Activated CD4-positive, alpha-beta T cell treated with anti-CD3 and anti-CD28 coated beads, Interleukin-2, amount 50 U/mL, for 48 hours (primary cell): ENCODE measurements at places on chromosomes 11 and 22.

- DNase-seq: no peak
These were observed 657.8 kb upstream of the B3GAT1 start for GRCh38 chr11:135069890-135070289.

DNA sequence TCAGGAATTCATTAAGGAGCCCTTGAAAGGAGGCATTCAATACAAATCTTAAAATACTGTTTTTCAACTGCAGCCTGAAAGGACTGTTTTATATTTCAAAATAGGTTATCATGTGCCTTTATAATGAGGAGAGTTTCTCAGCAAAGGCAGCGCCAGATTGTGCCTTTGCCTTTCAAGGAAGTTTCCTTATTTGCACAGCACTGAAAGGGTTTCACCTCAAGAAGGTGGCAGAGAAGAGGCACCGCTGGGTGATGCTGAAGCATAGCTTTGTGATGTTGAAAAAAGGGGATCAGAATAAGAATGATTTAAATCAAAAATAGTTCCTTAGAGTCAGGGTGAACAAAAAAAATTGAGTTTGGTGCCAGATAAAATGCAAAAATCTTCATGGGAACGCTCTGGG, 601.0 kb upstream of the KIRREL3 start:
- DNase-seq: no peak

GRCh38 chr22:36184433-36185025, 17.1 kb downstream of the APOL4 start:
- DNase-seq: no peak

DNA sequence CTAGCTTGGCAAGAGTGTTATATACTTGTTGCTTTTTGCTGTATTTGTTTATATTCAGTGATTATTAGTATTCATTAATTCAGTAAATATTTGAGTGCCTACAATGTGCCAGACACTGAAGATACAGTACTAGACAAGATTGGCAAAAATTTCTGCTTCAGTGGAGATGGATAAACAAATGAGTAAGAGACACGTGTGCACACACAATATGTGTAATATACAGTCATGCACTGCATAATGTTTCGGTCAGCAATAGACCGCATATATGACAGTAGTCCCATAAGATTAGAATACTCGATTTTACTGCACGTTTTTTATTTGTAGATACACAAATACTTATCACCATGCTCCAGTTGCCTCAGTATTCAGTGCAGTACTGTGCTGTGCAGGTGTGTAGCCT, 104.9 kb upstream of the GAL start:
- no peak for DNase-seq

DNA sequence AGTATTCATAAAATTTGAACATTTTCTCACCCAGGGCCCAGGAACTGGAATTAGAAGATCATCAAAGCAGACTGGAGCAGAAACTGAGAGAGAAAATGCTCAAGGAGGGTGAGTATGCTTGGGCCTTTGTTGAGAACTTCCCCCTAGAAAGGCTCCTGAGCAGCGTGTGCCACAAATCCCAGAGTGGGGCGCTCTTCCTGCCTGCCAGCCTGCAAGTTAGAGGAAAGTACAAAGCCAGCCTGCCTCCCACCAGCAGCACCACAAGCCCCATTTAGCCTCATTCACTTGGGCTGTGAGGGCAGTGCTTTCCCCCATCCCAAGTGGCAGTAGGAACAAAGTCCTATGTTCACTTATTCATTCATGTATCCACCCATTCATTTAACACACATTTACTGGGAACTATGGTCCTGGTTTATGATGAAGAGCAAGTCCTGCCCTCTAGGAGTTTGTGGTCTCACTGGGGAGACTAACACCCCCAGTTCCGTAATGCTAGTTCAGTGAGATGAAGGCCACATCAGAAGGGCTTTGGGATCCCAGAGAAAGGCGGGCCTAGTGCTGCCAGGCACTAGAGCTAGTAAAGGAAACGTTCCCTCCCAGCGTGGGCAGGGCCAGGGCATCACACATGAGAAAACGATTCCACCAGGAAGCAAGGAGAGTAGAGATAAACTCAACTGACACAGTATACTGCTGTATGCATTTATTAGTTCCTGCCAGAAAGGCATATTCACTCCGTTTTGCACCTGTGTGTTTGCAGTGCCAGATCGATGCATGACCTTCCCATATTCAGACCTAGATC, 22.4 kb upstream of the PARVA start:
- no peak for DNase-seq

- DNase-seq: no peak
These were observed 713.9 kb downstream of the ETS1 start for GRCh38 chr11:127873478-127873877.

DNA sequence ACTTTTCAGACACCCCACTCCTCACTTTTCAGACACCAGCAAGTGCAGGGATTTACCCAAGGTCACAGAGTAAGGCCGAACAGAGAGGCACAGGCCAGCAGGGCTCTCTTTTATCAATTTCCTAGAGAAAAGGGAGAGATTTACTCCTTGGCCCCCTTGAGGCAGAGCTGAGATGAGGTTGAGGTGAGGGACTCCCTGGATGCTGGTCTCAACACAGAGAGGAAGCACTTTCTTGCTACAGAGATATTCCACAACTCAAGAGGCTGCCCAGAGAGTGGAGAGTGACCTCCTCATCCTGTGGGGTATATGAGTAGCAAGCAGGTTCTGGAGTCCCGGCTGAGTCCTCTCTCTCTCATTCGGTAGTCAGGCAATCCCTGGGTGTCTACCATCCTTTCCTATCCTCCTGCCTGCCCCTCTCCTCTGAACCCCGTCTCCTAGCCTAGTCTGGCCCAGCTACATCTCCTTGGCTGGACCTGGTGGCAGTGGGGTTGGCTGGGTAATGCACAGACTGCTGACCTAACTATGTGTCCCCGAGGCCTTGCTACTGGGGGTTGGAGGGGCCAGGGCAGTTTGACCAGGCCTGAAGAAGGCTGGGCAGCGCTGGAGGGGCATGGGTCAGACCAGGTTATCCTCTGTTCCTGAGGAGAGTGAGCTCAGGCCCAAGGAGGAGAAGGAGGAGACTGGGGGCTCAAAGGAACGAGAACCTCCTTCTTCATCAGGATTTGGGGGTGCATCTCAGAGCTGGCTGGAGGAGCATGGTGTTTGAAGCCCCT, 1.8 kb upstream of the ARHGEF17 start:
- DNase-seq: no peak

DNA sequence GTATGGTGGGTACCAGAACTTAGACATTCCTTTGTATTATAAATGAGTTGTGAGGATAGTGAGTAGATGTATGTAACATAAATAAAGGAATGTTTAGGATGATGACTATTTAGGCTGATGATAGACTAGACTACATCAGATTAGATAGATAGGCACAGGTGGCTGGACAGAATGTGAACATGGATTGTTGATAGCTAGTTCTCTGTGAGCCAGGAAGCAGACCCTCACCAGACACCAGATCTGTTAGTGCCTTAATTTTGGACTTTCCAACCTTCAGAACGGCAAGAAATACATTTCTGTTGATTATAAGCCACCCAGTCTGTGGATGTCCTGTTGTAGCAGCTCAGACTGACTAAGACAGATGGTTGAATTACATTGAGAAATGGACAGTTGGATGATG, 99.4 kb downstream of the SWAP70 start:
- no peak for DNase-seq

DNA sequence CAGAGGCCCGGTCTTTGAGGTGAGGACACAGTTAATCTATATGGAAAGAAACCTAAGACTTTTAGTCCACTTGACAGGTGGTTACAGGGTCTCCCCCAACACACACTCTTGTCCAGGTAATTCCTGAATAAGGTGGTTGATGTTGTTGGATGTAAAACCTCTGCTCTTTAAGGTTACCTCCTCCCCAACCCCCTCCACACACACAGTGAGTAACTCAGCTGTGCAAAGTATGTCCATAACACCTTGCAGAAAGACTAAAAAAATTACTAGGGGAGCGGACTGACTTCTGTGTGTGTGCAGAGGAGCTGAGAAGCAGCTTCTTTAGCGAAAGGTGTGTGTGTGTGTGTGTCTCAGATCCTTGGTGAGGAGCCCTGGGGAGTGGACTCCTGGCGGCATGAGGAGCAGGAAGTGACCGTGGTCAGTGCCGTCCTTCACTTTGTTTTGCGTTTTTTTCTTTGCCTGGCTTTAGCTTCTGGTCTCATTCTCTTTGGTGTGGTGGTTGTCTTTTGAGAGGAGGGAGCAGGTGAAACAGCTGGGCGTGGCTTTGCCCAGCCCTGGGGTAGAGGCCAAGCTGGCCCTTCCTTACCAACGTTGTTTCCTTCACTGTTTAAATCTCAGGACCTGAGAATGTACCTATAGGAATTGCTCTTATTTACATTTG, 1.7 kb downstream of the ZBED4 start:
- DNase-seq: no peak

- DNase-seq: no peak
These were observed 9.0 kb upstream of the USP28 start for GRCh38 chr11:113884361-113884836.

DNA sequence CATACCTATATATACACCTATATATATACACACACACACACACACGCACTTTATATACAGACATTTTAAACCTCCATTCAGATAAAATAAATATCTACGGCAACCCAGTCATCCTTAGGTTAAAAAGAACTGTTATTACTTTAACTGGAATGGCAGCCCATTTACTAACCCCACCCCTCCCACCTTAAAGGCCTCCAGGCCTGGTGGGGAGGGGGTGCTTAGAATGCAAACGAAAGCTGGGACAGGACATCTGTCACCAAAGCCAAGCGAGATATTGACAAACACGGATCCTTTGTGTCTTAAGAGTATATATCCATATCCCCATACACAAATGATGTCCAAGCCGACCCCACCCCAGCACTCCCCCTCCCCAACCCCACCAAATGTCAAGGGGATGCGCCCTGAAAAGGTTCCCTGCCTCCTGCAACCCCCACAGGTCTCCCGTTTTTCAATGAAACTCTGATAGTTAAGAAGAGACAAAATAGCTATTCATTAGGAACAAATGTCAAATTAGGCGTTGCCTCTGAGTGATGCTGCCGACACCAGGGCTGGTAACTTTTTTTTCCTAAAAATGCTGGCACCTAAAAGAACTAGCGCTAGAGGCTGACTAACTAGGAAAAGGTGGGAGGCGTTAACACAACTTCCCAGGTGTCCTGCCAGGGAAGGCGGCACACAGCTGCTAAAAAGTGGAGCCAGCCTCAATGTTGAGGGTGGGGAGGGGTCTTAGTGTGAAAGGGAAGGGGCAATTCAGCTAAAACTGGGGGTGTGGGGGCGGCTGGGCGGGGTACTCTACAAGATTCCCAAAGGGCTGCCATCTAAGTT, 5.6 kb downstream of the MN1 start:
- no peak for DNase-seq

- peak; percentile 79 for DNase-seq
These were observed 10.4 kb upstream of the AHNAK start for GRCh38 chr11:62556875-62557631.

DNA sequence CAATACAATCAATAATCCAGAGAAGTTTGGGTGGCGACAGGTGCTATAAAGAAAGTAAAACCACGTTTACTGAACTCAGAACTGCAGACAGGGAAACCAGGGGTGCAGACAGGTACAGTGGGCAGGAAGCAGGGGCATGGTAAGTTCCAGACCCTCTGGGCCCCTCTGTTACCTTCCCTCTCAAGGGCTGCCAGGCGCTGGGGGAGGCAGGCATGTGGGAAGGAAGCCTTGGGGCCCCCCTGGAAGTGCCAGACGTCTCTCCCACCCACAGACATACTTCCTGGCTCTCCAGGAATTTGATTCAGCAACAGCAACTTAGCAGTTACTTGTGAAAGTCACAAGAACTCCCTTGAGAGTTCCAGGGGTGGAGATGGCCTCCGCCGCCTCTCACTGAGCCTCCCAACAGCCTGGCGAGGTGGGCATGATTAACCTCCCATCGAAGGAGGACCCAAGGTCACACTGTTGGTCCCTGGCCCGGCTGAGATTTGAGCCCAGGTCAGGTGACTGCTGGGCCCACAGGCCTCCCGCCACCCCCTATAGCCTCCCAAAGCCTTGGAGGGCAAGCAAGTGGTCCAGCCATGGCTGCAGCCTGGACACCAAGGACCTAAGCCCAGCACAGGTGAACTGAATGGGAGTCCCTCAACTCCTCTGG, 14.1 kb upstream of the TSKU start:
- no peak for DNase-seq

DNA sequence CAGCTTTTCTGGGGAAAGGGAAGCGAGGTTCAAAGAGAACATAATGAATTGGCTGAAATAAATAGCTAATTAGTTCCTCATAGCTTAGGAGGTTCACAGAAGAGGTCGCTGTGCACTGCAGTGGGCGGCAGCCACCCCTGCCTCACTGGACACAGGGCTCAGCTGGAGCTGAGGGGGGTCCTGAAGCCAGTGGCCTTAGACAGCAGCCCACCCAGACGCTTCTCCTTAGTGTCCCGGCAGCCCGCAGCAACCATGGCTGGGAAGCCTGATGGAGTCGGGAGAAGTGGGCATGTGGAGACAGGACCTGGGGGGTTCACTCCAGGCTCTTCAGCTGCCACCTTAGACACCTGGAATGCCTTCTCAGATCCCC, 75.4 kb downstream of the TRIM29 start:
- DNase-seq: no peak

DNA sequence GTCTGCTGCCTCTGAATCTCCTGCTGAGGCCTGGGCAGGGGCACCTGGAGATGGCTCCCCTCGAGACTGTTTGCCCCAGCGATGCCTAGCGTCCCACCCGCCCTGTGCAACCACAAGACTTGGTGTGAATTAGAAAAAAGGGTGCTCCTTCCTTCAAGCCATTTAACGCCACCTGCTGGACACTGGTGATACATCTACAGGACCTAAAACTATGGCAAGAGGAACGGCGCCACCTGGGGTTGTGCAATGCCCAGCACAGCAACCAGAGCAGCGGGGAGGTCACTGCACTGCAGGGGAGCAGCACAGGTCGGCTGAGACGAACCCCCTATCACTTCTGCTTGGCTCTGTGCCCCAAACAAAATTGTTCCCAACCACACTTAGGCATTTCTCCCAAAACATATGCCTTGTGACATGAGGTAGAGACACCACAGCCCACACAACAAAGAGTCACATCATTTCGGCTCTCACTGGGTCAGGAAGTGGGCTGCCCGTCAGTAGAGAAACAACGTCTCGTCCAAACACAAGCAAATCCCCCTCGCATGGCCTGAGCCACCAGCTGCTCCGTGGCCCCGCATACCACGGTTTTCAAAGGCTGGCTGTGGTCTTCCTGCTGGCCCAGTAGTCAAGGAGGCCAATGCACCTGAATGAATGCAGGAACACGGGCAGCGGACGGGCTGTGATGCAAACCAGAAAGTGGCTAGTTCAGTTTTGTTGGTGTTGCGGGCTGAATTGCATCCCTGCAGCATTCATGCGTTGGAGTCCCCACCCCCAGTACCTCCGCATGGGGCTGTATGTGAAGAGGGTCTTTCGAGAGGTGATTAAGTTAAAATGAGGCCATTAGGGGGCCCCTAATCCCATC, 171.9 kb downstream of the SHANK2 start:
- peak; percentile 56 for DNase-seq
